ENCODE measurements at places on chromosomes 2 and 18.

DNA sequence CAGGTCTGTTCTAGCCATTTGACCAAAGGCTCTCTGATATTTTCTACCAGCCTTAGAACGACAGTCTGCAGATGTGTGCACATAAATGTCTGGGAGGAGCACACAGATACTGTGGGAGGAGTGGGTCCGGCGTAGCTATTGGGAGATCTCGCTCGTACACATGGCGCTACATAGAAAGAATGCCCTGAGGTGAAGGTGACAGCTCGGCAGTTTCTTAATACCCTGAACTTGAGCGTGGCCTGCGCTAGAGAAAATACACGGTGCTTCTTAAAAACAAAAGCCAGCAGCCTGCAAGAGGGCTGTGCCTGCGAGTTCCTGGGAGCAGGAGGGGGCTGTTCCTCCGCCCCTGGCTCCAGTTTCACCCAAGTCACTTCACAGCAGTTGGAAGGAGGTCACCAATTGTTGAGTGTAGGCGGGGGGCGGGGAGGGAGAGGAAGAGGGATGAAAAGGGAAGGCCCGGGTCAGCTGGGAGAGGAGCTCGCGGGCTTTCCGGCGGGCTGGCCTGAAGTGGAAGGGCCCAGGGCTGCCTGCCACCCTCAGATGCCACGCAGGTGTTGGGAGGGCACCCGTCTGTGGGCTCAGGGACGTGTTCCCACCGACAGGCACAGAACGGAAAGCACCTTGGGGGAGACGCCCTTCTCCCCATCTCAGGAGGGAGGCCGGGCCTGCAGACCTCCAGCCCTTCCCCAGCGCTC is 124.7 kb upstream of the ZNF516 start:
- DNase-seq, result no peak

- no peak for DNase-seq
Measured at GRCh38 chr2:57516698-57517340, 529.8 kb upstream of the VRK2 start.

DNA sequence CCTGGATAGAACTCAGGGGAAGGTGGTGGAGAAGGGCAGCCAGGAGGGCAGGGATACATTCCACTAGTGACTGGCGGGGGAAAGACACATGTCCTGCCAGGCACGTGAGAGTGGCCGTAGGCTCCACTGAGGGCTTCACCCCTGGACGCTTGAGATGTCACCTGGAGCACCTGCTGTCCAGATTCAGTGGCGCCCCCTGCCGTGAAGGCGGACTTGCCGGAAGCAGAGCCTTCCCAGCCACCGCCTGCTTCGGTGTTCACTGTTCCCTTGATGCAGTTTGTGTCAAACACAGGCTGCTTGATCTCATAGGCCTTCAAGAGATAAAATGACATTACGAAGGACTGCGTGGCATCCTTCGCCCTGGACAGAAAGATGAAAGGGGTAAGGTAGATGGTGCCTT is 335.3 kb downstream of the ZNF521 start:
- no peak for DNase-seq

DNA sequence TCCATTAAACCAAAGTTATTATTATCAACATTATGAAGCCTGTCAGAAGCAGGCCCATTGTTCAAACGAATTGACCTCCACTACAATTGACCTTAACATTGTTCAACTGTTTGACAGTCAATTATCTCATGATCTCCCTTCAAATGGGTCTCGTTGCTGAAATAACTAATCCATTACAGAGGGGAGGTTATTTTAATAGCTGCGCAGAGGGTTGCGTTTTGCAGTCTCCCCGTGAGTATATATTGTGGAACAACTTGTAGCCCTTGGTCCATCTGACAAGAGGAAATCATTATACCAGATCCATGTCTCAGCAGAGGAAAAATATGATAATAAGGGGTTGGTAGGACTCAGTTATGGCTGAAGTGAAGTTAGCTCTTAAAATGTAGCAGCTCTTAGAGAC is 159.1 kb downstream of the ALK start:
- no peak for DNase-seq

DNA sequence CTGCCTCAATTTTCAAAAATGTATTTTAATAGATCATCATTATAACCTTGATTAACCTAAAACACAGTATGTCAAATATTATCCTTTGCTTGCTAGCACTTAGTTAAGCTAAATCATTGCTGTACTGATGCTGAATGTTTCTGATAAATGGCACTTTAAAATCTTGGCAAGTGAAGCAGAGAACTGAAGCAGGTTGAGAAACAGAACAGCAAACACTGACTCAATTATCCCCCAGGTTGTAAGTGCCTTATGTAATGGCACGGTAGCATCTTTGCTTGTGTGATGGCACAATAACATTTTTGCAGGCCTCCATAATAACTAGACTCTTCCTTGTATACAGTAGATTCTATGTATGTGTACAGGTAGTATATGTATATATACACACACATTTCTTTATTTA is 33.8 kb downstream of the ARHGAP15 start:
- no peak for DNase-seq

DNA sequence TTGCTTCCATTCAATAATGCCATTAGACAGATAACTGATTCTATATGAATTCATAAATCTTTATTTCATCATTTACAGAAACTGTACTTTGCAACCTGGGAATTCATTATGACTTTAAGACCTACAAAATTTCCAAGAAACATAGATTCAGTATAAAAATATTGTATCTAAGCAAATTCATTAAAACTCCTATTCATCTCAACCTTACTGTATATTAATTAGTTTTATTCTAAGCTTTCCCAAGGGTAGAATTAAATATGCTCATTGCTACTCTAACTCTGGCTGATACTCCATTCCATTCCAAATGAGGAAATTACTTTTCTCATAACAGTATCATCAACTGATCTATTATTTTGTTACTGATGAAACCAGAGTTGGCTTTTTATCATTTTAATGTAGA is 473.0 kb upstream of the LRRTM4 start:
- no peak for DNase-seq

DNA sequence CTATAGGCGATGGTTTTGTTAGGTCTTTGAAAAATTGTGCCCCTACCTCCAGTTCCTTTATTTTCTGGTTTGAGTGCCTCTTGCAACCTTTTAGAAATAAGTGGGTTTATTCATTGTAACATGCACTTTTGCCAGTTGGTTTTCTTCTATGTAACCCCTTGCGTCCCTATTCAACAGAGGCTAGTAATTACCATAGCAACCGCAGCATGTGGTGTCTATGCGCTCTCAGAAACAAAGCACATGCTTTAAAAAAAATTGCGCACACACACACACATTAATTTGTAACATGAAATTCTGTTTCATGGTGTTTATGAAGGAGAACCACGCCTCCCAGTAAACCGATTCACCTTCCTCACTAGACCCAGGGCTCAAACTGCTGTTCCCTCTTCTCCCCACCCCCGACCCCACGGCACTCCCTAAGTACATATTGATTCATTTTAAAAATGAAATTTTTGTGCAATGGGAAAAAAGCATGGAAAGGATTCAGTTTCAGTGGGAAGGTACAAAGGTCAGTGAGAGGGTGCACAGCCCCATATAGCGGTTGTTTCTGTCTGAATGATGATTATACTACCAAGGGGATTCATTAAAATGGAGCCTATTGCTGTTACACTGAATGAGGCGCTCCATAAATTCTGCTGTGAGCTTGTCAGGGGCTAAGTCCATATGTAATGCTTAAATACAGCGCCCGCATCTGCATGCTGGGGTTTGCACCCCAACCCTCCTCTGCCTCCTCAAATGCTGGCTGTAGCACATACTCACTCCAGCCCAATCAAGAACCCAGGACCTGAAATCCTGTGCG is 206.9 kb downstream of the ICOS start:
- DNase-seq, result no peak

- no peak for DNase-seq
Measured at GRCh38 chr18:70025580-70025979, 77.9 kb upstream of the CD226 start.
